ENCODE measurements at places on chromosomes 3 and 15. TPM values are rescaled to one million over a fixed set of nuclear protein-coding genes. Genes with fewer than 3 reads are reported as not detected.

DNA sequence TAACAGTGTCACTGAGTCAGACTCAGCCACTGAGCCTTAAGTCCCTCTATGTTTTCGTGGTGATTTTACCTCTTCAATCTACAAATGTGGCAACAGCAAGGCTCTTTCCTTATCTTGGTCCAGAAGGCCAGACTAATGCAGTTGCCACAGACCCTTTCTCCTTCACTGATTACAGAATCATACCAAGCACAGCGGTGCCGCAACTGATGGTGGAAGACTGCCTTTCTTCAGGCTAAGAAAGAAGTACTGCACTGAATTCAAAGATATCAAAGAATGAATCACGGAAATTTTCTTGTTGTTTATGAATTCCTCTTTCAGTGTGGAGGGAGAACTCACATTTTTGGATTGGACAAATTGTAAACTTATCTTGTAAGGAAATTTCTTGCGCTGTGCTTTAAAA is 18.6 kb downstream of the DCP1A start:
- no peak for DNase-seq

GRCh38 chr3:52472239-52473000 is 17.0 kb downstream of the NISCH start:
- DNase-seq, result no peak

ASB14 gene
- not detected for polyA plus RNA-seq

GRCh38 chr3:127053026-127053425 is 70.1 kb downstream of the PLXNA1 start:
- DNase-seq, result no peak

GRCh38 chr15:45030743-45031142 is 7.7 kb downstream of the SORD start:
- no peak for DNase-seq

DNA sequence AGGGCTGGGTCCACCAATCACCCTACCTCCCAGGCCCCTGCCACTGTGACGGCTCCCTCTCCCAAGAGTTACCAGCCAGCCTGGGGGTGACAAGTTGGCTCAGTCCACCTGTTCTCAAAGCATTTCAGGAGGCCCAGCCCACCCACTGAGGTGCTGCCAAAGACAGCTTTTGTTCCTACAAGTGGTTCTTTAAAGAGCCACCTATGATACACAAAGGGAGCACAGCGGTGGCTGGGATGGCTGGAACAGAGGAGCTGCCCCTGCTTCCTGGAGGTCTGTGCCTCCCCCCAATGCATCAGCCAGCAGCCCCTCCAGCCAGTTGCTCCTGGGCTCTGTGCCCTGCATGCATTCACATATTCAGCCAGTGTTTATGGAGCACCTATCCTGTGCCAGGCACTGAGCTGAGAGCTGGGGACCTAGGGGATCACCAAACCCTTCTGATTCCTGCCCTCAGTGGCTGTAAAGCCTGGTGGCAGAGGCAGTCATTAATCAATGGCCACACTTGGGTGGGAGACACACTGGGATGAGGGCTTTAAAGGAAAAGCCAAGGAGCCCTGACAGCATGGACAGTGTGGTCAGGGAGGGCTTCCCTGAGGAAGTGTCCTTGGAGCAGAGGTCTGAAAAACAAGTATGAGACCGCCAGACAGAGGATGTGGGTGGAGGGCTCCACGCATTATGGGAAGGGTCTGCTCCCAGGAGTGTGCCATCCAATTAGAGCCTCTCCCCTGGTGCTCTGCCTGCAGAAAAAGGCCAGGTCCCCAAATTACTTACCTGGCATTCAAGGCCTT is 107.1 kb upstream of the LINGO1 start:
- DNase-seq, result no peak

C3orf70 gene
- not detected for polyA plus RNA-seq

- no peak for DNase-seq
Observed at GRCh38 chr3:107913701-107914100, 177.1 kb downstream of the CD47 start.

GRCh38 chr3:55725681-55726500 is 238.8 kb upstream of the WNT5A start:
- no peak for DNase-seq

ZPLD1 gene
- not detected for polyA plus RNA-seq

- no peak for DNase-seq
Observed at GRCh38 chr3:166510382-166510781, 673.2 kb upstream of the BCHE start.

BFSP2 gene
- not detected for polyA plus RNA-seq

SPSB4 gene
- polyA plus RNA-seq, result not detected

- DNase-seq, result no peak
Observed at GRCh38 chr3:43075904-43076661, 29.8 kb downstream of the POMGNT2 start.

DNA sequence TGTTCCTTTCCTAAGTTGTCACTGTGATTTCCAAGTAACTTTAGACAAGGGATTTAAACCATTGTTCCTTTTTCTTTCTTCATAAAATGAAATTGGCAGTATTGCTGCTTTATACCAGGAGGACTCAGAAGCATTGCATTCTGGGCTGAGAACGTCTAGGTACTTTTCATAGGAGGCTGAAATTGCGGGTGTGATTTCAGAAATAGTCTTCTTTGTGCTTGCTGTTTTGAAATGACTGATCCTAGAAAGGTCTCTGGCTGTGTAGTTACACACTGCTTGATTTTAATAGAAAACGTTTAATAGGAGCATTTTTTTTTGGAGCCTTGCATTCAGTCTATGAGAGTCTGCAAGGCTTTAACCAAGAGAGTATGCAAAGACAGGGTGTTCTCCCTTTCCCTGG is 56.3 kb downstream of the PPM1L start:
- no peak for DNase-seq

ARID3B gene
- polyA plus RNA-seq, result 17.3 TPM

IQCB1 gene
- polyA plus RNA-seq, result 10.8 TPM
